ENCODE measurements at places on chromosomes 6 and 20.

GRCh38 chr20:64160526-64161355 is 3.5 kb upstream of the MYT1 start:
- DNase-seq = no peak

GRCh38 chr20:5657876-5658200 is 92.4 kb upstream of the SHLD1 start:
- DNase-seq = no peak

DNA sequence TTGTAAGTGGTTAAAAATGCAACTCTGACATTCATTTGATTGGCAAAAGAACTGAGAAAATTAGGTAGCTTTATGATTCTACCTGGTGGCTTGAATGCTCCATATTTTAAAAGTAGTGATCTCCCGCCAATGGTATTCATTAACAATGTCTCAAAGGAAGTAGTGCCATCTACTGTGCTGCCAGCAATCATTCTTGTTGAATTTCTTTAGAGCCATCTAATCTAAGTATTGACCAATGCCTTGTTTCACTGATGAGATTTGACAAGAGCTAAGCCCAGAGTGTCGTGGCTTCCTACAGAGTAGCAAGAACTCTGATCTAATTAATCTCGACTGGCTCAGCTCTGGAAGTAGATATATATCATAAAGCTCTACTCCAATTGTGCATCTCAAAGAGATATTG is 696.7 kb downstream of the C6orf118 start:
- DNase-seq = no peak

- DNase-seq = no peak
Measured at GRCh38 chr6:72824833-72825232, 203.0 kb downstream of the KCNQ5 start.

DNA sequence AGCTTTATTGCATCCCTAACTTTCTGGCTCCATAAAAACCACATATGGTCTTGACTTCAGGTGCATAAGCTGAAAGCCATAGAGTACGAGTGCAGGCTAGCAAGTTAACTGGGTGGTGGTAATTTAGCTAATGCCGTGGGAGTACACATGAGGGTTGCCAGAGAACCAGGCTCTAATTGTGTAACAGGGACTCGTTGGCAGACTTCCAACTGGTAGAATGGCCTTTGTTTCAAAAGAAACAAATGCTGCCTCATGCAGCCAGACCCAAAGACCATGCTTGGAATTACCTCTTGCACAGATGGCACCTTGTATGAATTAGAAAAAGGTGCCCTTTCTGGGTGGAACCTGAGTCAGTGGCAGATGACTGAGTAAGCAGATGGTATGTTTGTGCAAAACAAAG is 73.2 kb downstream of the LY86 start:
- no peak for DNase-seq

- DNase-seq = no peak
Measured at GRCh38 chr6:704046-704445, 11.1 kb upstream of the EXOC2 start.

DNA sequence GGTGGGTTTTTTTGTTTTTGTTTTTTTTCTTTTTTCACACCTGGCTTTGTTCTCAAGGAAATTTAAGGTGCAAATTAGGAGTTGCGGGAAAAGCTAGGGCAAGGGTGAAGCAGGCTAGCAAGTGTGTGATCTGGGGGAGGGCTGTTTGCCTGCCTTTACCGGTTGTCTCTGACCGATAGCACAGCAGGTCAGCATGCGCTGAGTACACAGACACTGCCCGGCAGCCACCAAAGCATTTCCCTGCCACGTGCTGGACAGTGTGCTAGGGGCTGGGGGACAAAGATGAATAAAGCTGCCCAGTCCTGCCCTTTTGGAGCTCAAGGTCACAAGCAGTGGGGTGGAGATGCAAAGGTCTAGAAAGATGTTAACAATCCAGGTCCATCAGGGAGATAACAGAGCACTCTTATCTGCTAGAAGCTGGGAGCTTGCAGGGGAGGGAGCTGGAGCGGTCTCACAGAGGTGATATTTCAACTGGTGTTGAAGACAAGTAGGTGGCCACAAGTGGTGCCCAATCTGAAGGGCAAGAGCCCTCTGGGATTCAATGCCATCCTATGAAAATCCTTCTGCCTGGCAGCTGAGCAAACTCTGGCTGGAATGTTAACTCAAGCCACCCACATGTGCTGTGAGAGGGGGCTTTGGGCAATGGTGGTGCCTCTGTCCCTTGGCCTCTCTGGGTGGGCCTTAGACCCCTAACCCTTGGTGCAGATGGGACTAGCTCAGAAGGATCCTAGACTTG is 24.5 kb downstream of the TTBK1 start:
- DNase-seq = no peak

DNA sequence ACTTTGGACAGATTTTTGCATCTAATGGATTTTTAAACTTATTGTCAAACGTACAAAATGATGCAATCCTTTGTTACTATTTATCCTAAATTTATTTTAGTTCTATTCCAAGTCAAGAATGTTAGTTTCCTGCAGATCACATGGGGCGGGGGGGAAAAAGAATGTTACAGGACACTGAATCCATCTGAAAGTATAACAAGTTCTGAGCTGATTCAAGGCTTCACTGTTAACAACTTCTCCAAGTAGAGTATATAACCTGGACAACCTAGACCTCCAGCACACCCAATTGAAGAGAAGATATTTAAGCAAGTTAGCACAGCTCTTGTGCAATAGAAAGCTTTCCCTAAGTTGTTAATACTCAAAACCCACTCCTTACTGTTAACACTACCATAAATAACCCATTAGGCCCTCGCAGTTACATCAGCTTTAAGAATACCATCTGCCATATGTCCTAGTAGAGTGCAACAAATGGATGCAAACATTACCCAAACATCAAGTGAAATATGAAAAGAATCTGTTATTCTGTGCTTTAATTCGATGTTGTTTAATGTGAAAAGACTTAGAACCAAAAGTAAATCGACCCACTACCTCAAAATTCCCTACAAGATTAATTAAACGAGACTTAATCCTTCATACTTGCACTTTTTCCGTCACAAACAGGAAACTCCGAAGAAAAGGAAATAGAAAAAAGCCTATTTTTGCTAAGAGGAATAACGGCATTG is 1.3 kb downstream of the SEC63 start:
- DNase-seq = no peak

- no peak for DNase-seq
Measured at GRCh38 chr20:44851545-44851944, 34.0 kb upstream of the YWHAB start.

DNA sequence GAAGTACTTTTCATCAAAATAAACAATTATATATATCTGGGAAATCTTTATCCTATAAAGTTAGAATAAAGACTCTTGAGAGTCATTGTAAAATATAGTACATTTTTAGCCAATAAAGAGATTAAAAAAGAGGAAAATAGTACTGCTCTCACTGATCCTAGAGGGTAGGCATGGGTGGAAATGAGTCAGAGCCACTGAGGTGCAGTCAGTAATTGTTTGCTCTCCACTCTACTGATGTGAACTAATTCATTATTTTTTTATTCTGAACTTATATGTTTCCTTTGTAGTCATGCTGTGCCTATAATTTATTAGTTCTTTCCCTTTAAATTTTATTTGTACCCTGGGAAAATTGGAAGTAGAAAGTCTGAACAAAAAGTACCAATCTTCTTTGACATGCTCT is 1359.4 kb upstream of the GJE1 start:
- no peak for DNase-seq

DNA sequence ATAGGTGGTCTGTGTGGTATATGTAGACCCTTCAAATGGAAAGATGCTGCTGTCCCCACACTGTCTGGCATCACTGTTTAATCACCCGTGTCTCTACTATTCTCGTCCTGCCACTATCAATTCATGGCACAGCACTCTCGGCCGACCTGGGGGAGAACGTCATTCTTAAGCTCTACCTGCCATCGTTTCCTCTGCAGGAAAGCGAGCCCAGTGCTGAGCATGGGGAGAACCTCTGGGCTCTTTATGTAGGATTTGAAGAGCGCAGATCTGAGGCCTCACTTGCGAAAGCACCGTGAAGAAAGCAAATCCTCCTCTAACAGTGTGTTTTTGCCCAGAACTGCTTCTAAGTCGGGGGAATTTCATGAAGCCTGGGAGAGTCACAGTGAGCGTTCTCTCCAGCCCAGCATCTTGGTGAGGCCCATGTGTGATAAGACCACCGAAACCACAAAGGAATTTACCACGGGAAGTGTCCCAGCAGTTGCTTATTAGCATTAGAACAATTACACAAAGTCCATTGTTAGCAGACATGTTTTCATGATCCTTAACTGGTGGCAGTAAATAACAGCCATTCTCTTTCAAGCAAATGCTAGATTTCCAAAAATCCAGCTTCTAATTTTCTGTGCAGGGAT is 124.3 kb downstream of the SCML4 start:
- no peak for DNase-seq
